ENCODE measurements at places on chromosomes 2 and 18. TPM values are rescaled to one million over a fixed set of nuclear protein-coding genes. Genes with fewer than 3 reads are reported as not detected.

The WBP1 gene
- 80.0 TPM for total RNA-seq

The MREG gene
- 6.4 TPM for total RNA-seq

The PROKR1 gene
- total RNA-seq: not detected

The SKOR2 gene
- total RNA-seq: not detected

The NT5DC4 gene
- not detected for total RNA-seq

The RETREG2 gene
- total RNA-seq: 86.5 TPM

The PLB1 gene
- 2.0 TPM for total RNA-seq

All from A549 treated with DMSO at 1 μM for 4 hours (cell line).